ENCODE measurements at places on chromosomes 4 and X.

- DNase-seq: no peak
Observed at GRCh38 chrX:121154858-121155404, 107.5 kb downstream of the GLUD2 start.

DNA sequence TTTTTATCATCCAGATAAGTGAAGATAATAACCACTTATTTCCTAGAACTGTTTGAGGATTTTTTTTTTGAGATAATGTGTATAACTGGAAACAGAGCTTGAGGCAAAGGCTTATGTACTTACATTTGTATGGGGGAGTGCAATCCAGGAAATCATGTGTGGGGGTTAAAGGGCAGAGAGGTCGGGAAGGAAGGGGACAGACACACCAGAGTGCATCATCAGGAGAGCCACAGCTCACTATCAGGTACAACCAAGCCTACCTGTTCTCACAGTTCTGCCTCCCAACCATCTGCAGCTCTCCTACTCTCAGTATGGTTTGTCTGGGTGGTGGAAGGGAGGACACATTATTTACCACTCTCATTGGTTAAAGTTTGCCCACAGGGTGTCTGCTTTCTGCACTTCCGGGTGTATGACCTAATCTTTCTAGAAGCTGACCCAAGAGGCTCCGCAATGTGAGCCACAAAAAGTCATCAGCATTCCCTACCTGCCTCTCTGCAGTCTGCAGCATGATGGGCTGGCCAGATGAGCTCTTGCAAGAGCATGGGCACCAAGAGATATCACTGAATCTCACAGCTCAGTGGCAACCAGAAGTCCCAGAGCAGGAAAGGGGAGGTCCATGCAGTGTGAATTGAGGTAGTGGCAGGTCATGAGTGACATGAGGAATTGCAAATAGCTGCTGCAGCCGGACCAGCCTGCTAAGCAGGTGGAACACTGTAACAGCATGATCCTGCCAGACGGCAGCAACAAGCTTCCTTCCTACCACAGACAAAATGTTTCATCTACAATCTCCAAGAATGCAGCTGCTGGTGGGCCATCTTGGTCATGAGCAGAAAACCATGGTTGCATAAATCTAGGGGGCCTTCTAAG lies 36.9 kb upstream of the SPRY1 start:
- DNase-seq: no peak

DNA sequence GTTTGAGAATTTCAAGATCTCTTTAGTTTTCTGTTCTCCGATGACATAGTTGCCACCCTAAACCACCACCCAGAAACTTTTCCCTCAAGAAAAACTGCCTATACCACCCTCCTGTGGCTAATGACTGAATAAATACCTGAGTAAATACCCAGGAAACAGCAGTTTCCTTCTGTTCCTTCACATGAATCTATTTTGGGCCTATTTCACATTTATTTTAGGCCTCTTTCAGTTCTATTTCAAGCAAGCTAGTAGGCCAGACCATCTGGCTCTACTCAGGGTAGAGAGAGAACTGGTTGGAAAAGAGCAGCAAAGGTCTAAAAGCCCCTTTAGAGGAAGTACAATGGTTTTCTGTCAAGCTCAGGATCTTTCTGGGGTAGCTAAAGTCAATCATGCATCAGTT lies 23.4 kb downstream of the ARHGEF9 start:
- DNase-seq: no peak

DNA sequence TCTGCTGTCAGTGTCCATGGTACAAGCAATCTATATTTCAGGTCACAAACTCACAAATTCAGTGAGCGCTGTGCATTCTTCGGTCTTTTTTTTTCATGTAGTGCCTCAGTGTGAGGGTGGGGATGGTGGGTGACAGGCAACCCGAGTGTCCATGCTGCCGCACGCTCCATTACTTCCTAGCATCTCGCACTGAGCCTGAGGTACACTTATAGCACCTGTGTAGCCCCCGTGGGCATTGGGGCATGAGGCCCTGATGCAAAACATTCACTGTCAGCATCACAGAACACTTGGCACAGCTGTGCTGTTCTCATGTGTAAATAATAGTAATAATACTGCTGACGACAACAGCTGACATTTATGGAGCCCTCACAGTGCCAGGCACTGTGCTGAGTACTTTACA lies 31.6 kb downstream of the EVC2 start:
- no peak for DNase-seq

DNA sequence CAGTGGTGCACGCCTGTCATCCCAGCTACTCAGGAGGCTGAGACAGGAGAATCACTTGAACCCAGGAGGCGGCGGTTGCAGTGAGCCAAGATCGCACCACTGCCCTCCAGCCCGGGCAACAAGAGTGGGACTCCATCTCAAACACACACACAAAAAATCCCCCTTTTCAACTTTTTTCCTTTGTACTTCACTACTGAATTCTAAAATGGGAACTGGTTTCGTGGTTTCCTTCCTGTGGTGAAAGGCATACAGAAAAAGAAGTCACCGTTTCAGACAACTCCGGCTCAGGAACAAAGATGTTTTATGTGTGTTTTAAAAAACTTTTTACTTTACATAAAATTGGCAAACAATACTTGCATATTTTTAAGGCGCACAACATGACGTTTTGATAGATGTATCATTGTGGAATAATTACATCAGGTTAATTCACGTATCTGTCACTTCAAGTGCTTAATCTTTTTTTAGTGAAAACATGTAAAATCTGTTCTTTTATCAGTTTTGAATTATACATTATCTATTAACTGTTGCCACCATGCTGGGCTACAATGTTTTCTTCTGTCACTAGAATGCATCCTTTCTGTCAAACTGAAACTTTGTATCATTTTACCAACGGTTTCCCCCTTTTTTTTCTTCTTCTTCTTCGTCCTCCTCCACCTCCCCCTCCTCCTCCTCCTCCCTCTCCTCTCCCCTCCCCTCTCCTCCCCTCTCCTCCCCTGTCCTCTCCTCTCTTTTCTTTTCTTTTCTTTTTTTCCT lies 186.0 kb downstream of the CRLF2 start:
- no peak for DNase-seq

GRCh38 chr4:13548059-13548983 lies 4.0 kb upstream of the NKX3-2 start:
- DNase-seq: no peak

GRCh38 chr4:147864607-147865006 lies 132.7 kb downstream of the ARHGAP10 start:
- no peak for DNase-seq

DNA sequence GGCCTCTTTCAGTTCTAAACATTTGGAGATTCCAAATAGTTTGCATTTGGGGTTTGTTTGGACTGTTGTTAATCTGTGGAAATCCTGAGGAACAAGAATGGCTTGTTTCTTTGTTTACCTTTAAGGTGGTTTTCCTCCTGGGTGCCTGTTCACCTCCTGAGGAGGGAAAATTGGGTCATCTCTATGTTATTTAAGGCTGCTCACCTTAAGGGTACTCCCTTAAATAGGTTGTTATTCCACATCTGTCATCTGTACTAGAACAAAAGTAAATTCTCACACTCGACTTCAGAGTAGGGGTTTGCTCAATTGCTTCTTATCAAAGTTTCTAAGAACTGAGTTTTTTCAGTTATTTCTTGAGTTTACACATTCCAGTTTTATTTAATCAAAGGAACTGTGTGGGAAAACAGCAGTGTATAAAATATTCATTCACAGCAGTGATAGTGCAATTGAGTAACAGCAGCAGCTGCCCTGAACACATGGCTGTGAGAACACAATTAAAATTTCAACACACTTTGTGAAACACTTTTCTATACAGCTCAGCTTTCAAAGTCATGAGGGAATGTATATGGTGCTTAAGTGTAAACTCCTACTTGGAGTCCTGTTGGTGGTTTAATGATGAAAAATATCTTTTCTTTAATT lies 238.5 kb upstream of the PGRMC2 start:
- no peak for DNase-seq

DNA sequence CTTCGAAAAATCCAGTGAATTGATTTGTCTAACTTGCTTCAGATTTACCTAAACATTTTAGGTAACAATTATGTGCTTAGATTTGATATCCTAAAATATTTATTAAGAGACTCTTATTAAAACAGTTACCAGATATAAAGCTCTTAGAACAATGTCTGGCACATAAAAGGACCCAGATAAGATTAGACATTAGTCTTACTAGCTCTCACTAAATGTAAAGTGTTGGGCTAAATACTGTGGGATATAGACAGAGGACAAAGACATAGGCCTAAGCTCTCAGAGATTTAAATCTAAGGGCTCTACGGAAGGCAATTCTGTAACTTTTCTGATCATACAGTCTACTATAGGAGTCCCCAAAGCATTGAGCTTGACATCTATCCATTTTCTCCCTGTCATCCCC lies 94.4 kb upstream of the TRPC3 start:
- DNase-seq: no peak

- DNase-seq: no peak
Observed at GRCh38 chr4:170868170-170868569, 778.4 kb upstream of the AADAT start.

GRCh38 chr4:101851672-101852071 lies 61.1 kb downstream of the BANK1 start:
- no peak for DNase-seq

DNA sequence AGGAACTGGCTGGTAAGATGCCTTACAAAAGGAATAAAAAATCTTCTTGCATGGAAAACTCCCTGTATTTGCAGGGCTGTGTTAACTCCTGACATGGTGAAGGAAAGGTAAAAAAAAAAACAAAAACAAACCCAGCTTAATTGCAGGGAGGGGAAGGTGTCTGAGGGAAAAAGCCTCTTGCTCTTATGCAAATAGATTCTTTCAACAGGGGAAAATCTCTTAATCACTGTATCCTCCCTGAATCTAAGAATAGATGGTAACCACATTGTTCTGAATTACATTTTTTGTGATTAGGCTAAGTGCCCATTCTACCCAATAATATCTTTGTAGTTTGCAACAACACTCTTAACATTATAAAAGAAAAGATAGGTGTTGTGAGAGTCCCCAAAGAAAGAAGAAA lies 172.6 kb downstream of the RBM46 start:
- DNase-seq: no peak

DNA sequence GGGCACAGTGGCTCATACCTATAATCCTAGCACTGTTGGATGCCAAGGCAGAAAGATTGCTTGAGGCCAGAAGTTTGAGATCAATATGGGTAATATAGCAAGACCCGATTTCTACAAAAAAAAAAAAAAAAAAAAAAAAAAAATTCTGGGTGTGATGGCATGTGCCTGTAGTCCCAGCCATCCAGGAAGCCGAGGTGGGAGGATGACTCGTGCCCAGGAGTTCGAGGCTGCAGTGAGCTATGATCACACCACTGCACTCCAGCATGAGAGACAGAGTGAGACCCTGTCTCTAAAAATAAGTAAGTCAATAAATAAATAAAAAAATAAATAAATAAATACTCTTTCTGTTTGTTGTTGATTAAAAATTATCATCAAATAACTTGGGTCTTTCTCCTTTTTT lies 62.4 kb upstream of the BMPR1B start:
- DNase-seq: no peak

DNA sequence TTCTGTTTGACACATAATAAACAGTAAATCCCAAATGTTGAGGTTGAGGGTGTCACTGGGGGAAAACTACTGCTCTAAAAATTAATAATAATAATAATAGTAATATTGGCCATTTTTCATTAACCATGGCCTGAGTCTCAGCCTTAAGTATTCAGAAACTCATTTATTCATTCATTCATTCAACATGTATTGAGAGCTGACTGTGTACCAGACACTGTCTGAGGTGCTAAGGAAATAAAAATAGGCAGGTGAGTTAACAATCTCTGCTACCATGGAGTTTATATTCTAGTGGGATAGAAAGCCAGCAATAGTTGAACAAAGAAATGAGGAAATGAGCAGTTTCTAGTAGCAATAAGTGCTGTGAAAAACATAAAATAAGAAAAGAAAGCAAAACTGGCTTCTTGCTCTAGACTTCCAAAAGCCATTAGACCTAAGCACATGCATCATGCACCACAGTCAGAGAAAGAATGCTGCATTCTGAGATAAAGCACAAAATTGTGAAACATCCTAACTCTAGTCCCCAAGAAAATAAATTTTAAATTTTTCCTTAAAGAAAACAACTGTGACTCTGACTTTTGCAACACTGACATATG lies 278.7 kb downstream of the RCHY1 start:
- DNase-seq: no peak

GRCh38 chrX:115260330-115260729 lies 26.4 kb upstream of the LRCH2 start:
- no peak for DNase-seq

DNA sequence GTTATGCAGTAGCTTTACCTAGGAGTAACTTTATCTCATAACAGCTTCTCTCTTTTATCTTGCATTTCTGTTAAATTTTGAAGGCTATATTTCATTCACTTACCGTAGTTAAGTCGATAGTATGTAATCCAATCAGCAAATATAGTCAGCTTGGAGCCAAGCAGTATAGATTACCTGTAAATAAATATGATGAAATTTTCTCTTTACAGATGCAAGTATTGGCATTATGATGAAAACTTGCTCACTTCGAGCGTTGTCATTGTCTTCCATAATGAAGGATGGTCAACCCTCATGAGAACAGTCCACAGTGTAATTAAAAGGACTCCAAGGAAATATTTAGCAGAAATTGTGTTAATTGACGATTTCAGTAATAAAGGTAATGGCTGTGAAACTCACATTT lies 42.3 kb downstream of the HMGB2 start:
- DNase-seq: no peak

DNA sequence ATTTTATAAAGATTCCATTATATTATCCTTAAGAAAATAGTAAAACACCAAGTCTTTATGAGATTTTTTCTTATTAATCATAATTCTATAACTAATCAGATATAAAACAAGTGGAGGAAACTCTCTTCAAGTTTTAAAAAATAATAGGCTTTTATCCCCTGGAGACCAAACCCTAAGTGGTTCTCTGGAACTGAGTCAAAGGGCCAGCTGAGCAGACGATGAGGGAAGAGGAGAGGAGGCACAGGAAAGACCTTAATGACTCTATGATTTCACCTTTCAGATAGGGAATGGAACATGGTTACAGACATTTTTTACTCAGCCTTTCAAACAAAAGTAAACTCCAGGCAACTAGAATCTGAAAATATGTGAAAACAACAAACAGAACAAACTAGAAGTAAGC lies 201.8 kb downstream of the SLC39A8 start:
- DNase-seq: no peak

GRCh38 chr4:72977936-72978485 lies 91.5 kb downstream of the COX18 start:
- no peak for DNase-seq

DNA sequence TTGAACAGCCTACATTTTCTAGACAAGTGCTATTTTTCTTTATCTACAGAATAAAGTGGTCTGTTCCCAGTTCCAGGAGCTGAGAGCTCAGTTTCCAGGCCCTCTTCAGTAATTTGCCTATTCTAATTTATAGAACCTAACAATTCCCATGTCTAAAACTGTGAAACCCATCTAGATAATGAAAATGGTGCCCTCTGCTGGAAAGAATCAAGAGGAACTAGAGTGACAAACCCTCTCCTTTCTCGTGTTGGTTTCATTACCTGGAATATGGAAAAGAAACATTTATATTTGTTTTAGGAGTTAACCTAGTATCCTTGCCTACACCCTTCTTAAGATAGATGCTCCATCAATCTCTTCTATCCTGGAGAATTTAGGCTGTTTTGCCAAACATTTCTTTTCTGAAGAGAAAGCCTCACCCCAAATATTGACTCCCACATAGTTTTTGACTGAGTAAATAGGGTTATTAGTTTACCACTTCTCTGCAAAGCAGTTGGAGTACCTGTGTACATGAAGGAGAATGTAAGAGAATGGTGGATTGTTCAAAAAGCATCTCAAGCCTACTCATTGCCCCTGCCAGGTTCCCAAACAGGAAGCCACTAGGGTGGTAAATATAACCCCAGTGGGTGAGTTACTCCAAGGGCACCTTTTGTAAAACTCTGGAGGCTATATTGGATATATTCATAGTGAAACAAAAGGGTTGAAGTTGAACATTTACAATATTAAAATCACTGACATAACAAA lies 121.6 kb downstream of the RASL11B start:
- no peak for DNase-seq
